ENCODE measurements at places on chromosomes 1 and 21.

GRCh38 chr1:40818264-40818961, 34.8 kb downstream of the KCNQ4 start:
- H3K4me1 ChIP-seq = peaks cover 8% of the 10 kb centered on the region
- H3K36me3 ChIP-seq = no peaks in the 10 kb centered on the region
- DNase-seq = peak; percentile 97
- peak overlapping the region; percentile 61 for H3K27ac ChIP-seq
- H3K4me3 ChIP-seq = peak overlapping the region; percentile 83

DNA sequence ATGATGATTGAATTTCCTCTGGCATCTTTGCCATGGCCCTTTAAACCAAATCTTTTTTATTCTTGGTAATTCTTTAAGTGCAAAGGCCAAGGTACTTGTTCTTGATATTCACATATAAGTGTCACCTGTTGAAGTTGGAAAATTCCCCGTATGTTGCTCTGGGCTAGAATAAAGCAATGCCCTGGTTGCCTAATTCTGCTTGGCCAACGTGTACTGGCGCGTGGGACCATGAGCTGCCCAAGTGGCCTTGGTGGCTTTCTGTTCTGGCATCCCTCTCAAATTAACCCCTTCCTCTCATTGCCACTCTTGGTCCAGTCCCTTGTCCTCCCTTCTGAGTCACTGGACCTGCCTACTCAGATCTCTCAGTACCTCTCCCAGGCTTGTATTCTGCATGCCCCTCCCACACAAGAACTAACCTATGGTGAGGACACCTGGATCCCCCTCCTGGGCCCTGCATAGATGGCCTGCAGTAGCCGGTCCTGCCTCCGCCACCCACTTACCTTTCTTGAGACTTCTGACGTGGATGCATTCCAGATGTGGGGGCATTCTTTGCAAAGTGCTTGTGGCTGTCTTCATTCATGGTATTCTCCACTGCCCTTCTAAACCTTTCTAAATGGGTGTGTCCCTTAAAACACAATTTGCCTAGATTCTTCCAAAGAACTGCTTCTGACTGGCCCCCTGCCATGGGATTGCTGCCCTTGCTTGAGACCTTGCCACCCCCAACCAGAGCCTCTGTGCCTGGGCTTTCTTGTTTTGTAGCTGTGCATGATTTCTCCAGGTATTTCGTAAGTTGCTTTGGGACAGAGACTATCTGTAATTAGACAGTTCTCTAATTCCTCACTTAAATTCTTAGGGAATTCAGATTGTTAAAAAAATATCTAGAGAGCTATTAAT, 152.4 kb downstream of the GALNT2 start:
- peaks cover 23% of the 10 kb centered on the region for H3K4me1 ChIP-seq
- no peak for DNase-seq
- no peak overlapping the region for H3K4me3 ChIP-seq
- H3K27me3 ChIP-seq = no peaks in the 10 kb centered on the region

- DNase-seq = no peak
- no peak overlapping the region for H3K27ac ChIP-seq
- H3K36me3 ChIP-seq = no peaks in the 10 kb centered on the region
- no peaks in the 10 kb centered on the region for H3K4me1 ChIP-seq
- H3K4me3 ChIP-seq = no peak overlapping the region
Observed at GRCh38 chr1:112818990-112819689, 104.0 kb upstream of the PPM1J start.

DNA sequence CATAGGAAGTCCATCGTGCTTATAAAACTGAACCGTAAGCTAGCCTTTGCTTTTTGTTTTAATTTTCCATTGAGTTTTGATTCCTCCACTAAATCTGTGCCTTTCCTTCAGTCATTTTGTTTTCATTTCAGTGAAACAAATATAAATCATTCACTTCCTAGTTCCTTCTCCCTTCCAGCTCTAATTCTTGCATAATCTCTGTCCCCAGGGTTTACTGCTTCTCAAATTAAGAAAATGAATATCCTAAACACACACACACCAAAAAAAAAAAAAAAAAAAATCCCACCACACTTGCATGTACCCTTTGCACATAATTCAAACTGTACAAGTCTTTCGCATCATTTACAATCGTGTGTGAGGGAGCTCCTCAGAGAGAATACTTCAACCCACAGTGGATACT, 6.8 kb downstream of the KCNH1 start:
- peaks cover 45% of the 10 kb centered on the region for H3K27me3 ChIP-seq
- H3K4me1 ChIP-seq = no peaks in the 10 kb centered on the region
- H3K27ac ChIP-seq = no peak overlapping the region
- DNase-seq = no peak
- H3K36me3 ChIP-seq = no peaks in the 10 kb centered on the region

DNA sequence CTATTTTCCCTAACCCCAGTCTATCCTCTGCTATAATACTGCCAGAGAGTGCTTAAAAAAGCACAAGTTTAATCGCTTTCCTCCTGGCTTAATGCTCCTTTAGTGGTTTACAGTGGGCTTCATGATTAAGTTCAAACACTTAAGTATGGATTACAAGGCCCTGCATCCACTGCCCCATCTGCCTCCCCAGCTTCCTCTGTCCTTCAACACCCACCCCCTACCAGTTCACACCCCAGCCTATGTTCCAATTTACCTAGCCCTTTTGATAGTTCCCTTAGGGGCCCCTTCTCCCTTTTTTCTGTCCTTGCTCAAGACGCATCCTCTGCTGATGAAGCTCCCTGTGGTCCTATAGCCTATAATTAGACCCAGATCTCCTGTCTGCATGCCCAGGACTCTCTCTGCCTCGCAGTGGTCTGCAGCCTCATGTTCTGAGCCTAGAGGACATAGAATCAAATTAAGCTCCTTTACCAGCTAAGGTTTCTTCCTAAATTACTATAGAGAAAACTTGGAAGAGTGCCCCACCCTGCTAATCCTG, 212.5 kb downstream of the FGGY start:
- no peak overlapping the region for H3K27ac ChIP-seq
- no peaks in the 10 kb centered on the region for H3K4me1 ChIP-seq
- peaks cover 2% of the 10 kb centered on the region for H3K27me3 ChIP-seq
- DNase-seq = no peak
- H3K4me3 ChIP-seq = no peak overlapping the region
- H3K36me3 ChIP-seq = no peaks in the 10 kb centered on the region

DNA sequence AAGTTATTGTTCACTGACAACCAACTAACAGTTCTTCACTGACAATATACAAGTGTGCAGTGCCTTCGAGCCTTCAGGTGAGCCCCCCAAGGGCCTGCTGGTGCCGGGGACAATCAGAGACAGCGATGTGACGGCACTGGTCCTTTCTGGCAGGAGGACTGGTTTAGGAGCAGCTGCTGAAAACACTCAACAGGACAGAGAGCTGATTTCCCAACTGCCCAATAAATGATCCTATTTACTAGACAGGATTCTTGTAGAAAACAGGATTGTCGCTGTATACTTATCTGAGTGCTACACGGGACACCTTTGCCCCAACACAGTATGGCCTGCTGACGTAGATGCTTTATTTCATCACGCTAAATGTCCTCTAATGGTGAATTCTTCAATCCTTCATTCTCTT, 65.4 kb downstream of the TP53BP2 start:
- no peak overlapping the region for H3K4me3 ChIP-seq
- H3K27me3 ChIP-seq = no peaks in the 10 kb centered on the region
- peaks cover 43% of the 10 kb centered on the region for H3K36me3 ChIP-seq
- no peak for DNase-seq
- no peak overlapping the region for H3K27ac ChIP-seq

GRCh38 chr1:240575981-240576662, 35.8 kb downstream of the GREM2 start:
- no peak overlapping the region for H3K27ac ChIP-seq
- peak; percentile 69 for DNase-seq
- no peaks in the 10 kb centered on the region for H3K36me3 ChIP-seq
- H3K4me1 ChIP-seq = peaks cover 8% of the 10 kb centered on the region

GRCh38 chr1:59379371-59379728, 82.5 kb downstream of the FGGY start:
- DNase-seq = no peak
- peaks cover 9% of the 10 kb centered on the region for H3K36me3 ChIP-seq
- no peak overlapping the region for H3K4me3 ChIP-seq
- no peak overlapping the region for H3K27ac ChIP-seq

GRCh38 chr1:45037456-45037855, 25.4 kb downstream of the UROD start:
- H3K36me3 ChIP-seq = no peaks in the 10 kb centered on the region
- H3K4me1 ChIP-seq = peaks cover 12% of the 10 kb centered on the region
- H3K27me3 ChIP-seq = no peaks in the 10 kb centered on the region
- no peak overlapping the region for H3K4me3 ChIP-seq
- no peak for DNase-seq

GRCh38 chr1:92306020-92306419, 7.2 kb downstream of the RPAP2 start:
- no peak overlapping the region for H3K27ac ChIP-seq
- DNase-seq = no peak
- H3K4me3 ChIP-seq = no peak overlapping the region
- H3K36me3 ChIP-seq = peaks cover 36% of the 10 kb centered on the region
- no peaks in the 10 kb centered on the region for H3K27me3 ChIP-seq
- peaks cover 20% of the 10 kb centered on the region for H3K4me1 ChIP-seq

GRCh38 chr21:42366292-42367010, at the start of gene TFF1:
TSS of gene TFF1 (minus strand) at chr21:42366535. CDS start at chr21:42366495, 40 bp downstream.
- H3K27me3 ChIP-seq = peaks cover 9% of the 10 kb centered on the region
- DNase-seq = no peak
- H3K4me1 ChIP-seq = peaks cover 9% of the 10 kb centered on the region

GRCh38 chr21:39125752-39126485, 57.3 kb downstream of the PSMG1 start:
- peaks cover 9% of the 10 kb centered on the region for H3K4me1 ChIP-seq
- no peak overlapping the region for H3K27ac ChIP-seq
- peaks cover 22% of the 10 kb centered on the region for H3K27me3 ChIP-seq
- H3K4me3 ChIP-seq = no peak overlapping the region

DNA sequence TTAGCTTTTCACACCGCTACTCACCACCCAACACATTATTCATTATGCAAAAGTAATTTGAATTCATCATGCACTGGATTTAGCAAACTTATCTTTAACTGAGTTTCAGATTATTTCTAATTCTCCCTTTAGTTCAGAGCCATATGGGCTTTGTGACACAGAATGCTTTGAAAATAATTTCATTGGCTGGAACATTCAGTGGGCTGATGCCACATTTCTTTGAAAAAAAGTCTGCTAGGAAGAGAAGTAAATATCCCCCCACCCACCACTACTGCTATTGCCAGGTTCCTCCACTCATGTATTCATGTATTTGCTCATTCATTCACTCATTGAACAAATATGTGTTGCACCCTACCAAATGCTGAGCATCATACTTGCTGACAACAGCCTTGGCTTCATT, 280.5 kb downstream of the DSCAM start:
- H3K36me3 ChIP-seq = no peaks in the 10 kb centered on the region
- no peak overlapping the region for H3K27ac ChIP-seq
- H3K4me1 ChIP-seq = no peaks in the 10 kb centered on the region

- H3K27ac ChIP-seq = no peak within 1 kb of the TSS
- H3K4me1 ChIP-seq = peaks cover 26% of the 10 kb centered on the region
- H3K4me3 ChIP-seq = no peak within 1 kb of the TSS
- DNase-seq = no peak
- no peaks in the 10 kb centered on the region for H3K27me3 ChIP-seq
Observed at GRCh38 chr1:154993572-154994268, at the start of gene LENEP. TSS of gene LENEP (plus strand) at chr1:154993586. CDS start at chr1:154993608, 22 bp downstream.

DNA sequence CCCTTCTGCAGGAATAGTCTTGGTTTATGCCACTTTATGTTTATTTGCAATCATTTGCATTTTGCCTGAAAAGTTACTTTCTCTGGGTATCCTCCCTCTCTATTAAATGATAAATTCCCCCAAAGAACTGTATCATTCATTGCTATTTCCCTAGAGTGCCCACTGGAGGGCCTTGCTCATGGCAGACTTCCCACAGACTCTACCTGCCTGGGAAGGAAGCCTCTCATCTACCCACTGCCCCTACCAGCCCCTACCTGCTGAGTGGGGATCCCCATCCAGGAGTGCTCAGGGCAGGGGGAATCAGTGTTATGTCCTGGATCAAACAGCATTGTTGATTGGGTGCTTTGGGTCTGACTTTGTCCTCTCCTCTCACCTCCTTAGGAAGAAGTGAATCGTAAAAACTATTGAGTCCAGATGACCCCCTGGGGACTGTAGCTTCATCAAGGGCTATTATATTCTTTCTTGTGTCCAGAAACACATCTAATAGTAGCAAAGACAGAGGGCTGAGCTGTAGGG, 6.8 kb upstream of the LRRN2 start:
- H3K4me3 ChIP-seq = no peak overlapping the region
- DNase-seq = no peak
- H3K36me3 ChIP-seq = no peaks in the 10 kb centered on the region
- H3K27me3 ChIP-seq = peaks cover 35% of the 10 kb centered on the region

All from activated CD4-positive, alpha-beta T cell treated with anti-CD3 and anti-CD28 coated beads, Interleukin-2, amount 10 ng/mL, durations not matched to agents 24 days and 14 days (primary cell).